Activated T-helper 2 cell treated with anti-CD3 and anti-CD28 coated beads, Interferon-gamma antibody, Interleukin-2, Interleukin-4, amounts not matched to agents 10 μg/mL and 5 μg/mL and 100 μg/mL, durations not matched to agents 14 hours and 24 hours and 36 hours (primary cell): ENCODE measurements at places on chromosomes 3 and 15. TPM values are rescaled to one million over a fixed set of nuclear protein-coding genes. Genes with fewer than 3 reads are reported as not detected.

DNA sequence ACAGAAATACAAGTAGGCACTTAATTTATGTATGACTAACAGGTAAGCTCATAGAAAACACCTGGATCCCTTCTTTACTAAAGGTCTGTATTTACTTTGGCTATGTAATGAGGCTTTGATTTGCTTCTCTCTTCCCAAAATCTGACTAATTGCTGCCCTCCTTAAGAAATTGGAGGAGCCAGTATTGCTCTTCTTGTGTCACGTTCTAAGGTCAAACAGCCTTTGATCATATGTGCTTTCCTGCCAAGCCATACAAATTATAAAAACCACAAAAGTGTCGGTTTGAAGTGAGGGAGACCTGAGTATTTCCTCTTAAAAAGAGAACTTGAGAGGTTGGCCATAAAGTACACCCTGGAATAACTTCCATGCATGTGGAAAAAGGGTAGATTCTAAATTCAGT lies 112.1 kb upstream of the MB21D2 start:
- no peak for DNase-seq
- H3K4me3 ChIP-seq = no peak overlapping the region
- peaks cover 4% of the 10 kb centered on the region for H3K4me1 ChIP-seq
- peaks cover 5% of the 10 kb centered on the region for H3K27me3 ChIP-seq
- H3K27ac ChIP-seq = no peak overlapping the region
- H3K36me3 ChIP-seq = no peaks in the 10 kb centered on the region

DNA sequence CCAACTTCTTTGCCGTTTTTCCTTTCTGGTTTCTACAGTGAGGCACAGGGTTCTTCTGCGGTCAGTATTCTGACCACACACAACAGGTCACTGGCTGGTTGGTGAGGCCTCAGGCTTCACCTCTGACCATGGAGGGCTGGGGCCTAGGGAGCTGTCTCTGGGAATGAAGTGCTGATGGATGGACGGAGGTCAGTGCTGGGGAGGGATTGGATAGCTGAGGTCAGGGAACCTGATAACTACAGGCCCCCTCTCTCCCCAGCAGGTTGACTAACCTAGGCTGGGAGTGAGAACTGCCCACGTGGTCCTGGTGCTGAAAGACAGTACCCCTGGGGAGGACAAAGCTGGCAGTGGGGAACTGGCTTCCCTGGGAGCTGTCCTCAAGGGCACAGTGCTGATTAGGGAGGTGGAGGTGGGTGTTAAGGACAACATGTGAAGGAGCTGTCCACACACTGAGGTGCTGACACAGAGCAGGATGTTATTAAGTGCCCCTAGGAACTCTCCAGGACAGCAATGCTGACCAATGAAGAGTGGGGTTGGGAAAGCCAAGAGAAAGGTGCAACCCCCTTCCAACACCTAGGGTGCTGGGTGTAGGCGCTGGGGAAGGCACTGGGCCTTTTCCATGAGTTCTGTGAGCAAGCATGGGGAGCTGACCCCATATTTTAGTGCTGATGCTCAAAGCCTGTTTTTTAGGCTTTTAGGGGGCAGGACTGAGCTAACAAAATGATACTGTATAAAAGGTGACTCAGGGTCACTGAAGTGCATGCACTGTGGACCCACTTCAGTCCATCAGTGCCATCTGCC lies 45.2 kb downstream of the ATP2B2 start:
- peak; percentile 54 for DNase-seq
- no peak overlapping the region for H3K4me3 ChIP-seq

DNA sequence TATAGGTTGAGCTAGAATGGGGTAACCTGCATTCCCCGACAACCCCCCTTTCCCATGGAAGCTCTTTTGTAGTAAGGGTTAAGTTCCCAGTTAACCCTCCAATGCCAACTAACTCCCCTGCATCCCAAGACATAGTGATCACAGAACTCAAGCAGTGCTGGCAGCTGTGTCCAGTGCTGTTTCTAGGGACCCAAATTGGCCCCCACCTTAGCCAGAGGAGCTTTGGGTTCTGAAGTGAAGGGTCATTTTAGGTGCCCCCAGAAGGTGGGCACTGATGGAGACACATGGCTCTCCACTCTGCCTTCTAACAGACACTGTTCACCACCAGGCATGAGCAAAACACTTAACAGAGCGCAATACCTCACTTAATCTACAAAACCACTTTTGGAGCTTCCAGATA lies 7.1 kb downstream of the FBXL22 start:
- H3K36me3 ChIP-seq = peaks cover 22% of the 10 kb centered on the region
- no peaks in the 10 kb centered on the region for H3K27me3 ChIP-seq
- peaks cover 38% of the 10 kb centered on the region for H3K4me1 ChIP-seq
- H3K27ac ChIP-seq = no peak overlapping the region
- DNase-seq = no peak

GRCh38 chr3:184785890-184786279 lies 26.1 kb upstream of the VPS8 start:
- no peak overlapping the region for H3K27ac ChIP-seq
- DNase-seq = no peak
- H3K36me3 ChIP-seq = no peaks in the 10 kb centered on the region

GRCh38 chr15:56241374-56242105 lies 2.1 kb downstream of the RFX7 start:
- H3K27me3 ChIP-seq = no peaks in the 10 kb centered on the region
- peak overlapping the region; percentile 92 for H3K4me3 ChIP-seq
- peaks cover 31% of the 10 kb centered on the region for H3K36me3 ChIP-seq
- no peak for DNase-seq
- H3K4me1 ChIP-seq = peaks cover 41% of the 10 kb centered on the region

- no peak overlapping the region for H3K27ac ChIP-seq
- DNase-seq = no peak
- no peaks in the 10 kb centered on the region for H3K36me3 ChIP-seq
- no peaks in the 10 kb centered on the region for H3K4me1 ChIP-seq
- no peaks in the 10 kb centered on the region for H3K27me3 ChIP-seq
Measured at GRCh38 chr3:154990543-154990942, 89.6 kb upstream of the MME start.

- H3K27ac ChIP-seq = no peak overlapping the region
- no peaks in the 10 kb centered on the region for H3K4me1 ChIP-seq
- H3K36me3 ChIP-seq = no peaks in the 10 kb centered on the region
- H3K27me3 ChIP-seq = peaks cover 10% of the 10 kb centered on the region
Measured at GRCh38 chr3:134395103-134395502, 20.9 kb upstream of the AMOTL2 start.

GRCh38 chr3:48997714-48998637 lies 7.9 kb downstream of the P4HTM start:
- no peaks in the 10 kb centered on the region for H3K27me3 ChIP-seq
- peaks cover 17% of the 10 kb centered on the region for H3K4me1 ChIP-seq
- no peak overlapping the region for H3K4me3 ChIP-seq
- no peak overlapping the region for H3K27ac ChIP-seq
- no peak for DNase-seq
- peaks cover 30% of the 10 kb centered on the region for H3K36me3 ChIP-seq

DNA sequence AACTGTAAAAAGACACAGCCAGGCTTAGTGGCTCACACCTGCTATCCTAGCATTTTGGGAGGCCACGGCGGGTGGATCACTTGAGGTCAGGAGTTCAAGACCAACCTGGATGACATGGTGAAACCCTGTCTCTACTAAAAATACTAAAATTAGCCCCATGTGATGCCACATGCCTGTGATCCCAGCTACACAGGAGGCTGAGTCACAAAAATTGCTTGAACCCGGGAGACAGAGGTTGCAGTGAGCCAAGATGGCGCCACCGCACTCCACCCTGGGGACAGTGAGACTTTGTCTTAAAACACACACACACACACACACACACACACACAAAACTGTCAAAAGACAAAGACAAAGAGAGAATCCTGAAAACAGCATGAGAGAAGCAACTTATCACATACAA lies 18.0 kb downstream of the SPCS1 start:
- H3K27ac ChIP-seq = no peak overlapping the region
- peaks cover 22% of the 10 kb centered on the region for H3K4me1 ChIP-seq
- DNase-seq = no peak
- peaks cover 52% of the 10 kb centered on the region for H3K36me3 ChIP-seq

DNA sequence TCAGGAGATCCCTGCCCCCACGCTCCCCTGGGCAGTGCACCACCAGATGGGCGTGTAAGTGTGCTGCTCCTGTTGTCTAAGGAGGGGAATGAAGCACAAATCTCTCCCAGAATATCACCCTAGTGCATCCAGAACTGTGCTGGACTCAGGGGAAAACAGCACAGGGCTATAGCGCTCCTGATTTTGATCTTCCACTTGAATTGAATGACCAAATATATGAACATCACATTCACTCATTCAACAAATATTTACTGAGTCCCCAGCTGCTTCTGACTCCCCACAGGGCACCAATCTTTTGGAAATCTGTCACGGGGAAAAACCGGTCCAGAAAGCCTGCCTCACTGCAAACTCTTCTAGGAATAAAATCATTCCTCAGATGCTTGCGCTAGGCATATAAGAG lies 2.4 kb downstream of the CPLX3 start:
- DNase-seq = no peak
- H3K27ac ChIP-seq = no peak overlapping the region
- no peaks in the 10 kb centered on the region for H3K36me3 ChIP-seq
- H3K4me3 ChIP-seq = no peak overlapping the region

GRCh38 chr3:37814547-37814946 lies 47.1 kb upstream of the CTDSPL start:
- no peak overlapping the region for H3K4me3 ChIP-seq
- no peak for DNase-seq
- no peaks in the 10 kb centered on the region for H3K27me3 ChIP-seq
- no peaks in the 10 kb centered on the region for H3K4me1 ChIP-seq

GRCh38 chr15:77348511-77348910 lies 71.4 kb downstream of the PEAK1 start:
- H3K36me3 ChIP-seq = peaks cover 20% of the 10 kb centered on the region
- no peaks in the 10 kb centered on the region for H3K27me3 ChIP-seq
- no peak overlapping the region for H3K4me3 ChIP-seq
- DNase-seq = no peak
- peaks cover 11% of the 10 kb centered on the region for H3K4me1 ChIP-seq
- H3K27ac ChIP-seq = no peak overlapping the region

GRCh38 chr15:87239582-87240230 lies 1016.8 kb downstream of the NTRK3 start:
- no peaks in the 10 kb centered on the region for H3K4me1 ChIP-seq
- no peak overlapping the region for H3K4me3 ChIP-seq
- no peak overlapping the region for H3K27ac ChIP-seq
- no peaks in the 10 kb centered on the region for H3K36me3 ChIP-seq

- H3K36me3 ChIP-seq = peaks cover 36% of the 10 kb centered on the region
- H3K27ac ChIP-seq = no peak overlapping the region
- no peak overlapping the region for H3K4me3 ChIP-seq
Measured at GRCh38 chr3:197709135-197709534, 27.6 kb downstream of the RUBCN start.

The MKRN3 gene
- 1.0 and 1.9 TPM in 2 replicates for total RNA-seq

The CACNA2D2 gene
- total RNA-seq = 0.46 and 0.59 TPM in 2 replicates

The RTP1 gene
- total RNA-seq = not detected in 2 replicates

The C3orf70 gene
- 0.05 and 0.07 TPM in 2 replicates for total RNA-seq

The SMARCC1 gene
- total RNA-seq = 150 and 166 TPM in 2 replicates

The IQCF5 gene
- not detected in 2 replicates for total RNA-seq
